GM18507 (cell line): ENCODE measurements at places on chromosomes 2 and 18.
A peak's percentile ranks its signal among the peaks of the same experiment; 100 is the strongest.

DNA sequence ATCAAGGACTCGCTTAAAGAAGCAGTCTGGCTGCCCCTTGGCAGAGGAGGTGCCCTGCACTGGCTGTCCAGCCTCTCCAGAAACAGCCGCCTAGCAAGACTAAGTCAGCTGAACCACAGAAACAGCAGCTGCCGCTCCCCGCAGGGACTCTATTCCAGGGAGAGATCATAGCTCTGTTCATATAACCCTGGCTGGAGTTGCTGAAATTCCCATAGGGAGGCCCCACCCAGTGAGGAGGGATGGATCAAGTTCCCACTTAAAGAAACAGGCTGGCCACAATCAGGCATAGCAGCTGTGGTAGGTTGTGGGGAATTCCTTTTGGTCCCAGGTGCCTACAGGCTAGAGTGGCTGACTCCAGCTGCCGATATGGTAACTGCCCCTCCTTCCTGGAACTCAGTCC, 74.2 kb upstream of the MC4R start:
- no peak for DNase-seq

DNA sequence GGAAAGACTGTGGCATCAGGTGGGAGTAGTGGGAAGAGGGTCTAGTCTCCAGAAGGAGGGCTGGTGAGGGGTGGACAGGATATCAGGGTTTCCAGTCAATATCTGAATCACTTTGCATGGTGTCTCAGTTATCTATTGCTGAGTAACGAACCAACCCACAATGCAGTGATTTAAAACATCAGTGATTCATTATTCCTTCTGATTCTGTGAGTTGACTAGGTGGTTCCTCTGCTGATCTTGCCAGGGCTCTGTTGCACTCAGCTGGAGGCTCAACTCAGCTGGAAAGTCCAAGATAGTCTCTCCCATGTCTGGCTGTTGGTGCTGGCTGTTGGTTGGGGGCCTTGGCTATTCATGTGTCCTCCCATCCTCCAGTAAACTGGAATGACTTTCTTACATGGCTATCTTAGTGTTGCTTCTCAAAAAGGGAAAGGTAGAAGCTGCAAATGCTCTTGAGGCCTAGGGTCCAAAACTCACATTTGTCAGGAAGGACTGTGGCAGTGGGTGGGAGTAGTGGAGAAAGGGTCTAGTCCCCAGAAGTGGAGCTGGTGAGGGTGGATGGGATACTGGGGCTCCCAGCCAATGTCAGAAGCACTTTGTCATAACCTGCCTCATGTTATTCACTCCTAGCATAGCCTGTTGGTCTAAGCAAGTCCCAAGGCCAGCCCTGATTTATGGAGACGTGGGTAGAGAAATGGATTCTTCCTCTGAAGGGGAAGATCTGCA, 13.9 kb downstream of the IL1F10 start:
- DNase-seq = no peak

- no peak for DNase-seq
These were observed 198.2 kb downstream of the ADCYAP1 start for GRCh38 chr18:1102848-1103247.

GRCh38 chr2:165469417-165469816, at the start of gene CSRNP3:
TSS of gene CSRNP3 (plus strand) at chr2:165469698. CDS start at chr2:165595066, 125,368 bp downstream.
- DNase-seq = no peak

DNA sequence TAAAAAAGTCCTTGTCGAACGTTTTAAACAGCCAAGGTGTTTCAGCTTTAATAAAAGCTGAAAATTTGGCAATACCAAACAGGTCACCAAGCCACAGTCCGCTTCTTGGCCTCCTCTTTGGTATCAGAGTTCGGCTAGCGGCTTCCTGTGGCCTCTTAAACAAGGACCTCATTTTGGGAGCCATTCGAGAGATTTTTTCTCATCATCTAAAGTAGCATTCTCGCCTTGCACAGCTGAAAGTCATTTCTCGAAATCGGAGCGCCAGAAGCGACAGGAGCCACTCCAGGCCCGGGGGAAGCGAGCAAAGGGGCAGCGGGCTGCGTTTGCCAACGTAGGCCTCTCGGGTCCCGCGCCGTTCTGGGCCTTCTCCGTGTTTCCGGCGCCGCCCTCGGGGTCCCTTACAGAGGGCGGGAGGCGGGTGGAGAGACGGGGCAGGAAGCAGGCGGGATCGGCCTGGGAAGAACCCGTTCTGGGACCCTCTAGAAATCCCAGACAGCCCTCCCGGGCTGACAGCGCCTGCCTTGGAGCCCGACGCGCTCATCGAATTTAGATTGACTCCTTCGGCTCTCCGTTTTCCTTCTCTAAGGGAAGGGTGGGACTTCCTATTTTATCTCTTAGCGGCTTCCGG, 522 bp upstream of the ZNF407 start:
- peak; percentile 35 for DNase-seq

DNA sequence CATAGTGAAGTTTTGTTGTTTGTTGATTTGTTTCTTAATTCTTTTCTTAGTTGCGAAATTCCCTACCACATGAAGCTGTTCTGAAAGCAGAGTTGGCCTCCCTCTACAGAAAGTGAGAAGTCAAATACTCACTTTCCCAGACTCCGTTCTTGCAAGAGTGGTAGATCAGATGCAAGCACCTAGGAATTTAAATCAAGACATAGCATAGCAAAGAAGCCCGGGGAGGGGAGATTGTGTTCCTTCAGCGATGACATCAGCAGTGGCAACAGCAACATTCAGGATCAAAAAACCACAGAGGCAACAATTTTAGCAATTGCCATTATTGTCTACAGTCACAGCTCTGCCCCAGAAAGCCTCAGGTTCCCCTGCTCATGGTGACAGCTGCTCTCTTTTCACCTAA, 580.0 kb downstream of the RNF144A start:
- no peak for DNase-seq

DNA sequence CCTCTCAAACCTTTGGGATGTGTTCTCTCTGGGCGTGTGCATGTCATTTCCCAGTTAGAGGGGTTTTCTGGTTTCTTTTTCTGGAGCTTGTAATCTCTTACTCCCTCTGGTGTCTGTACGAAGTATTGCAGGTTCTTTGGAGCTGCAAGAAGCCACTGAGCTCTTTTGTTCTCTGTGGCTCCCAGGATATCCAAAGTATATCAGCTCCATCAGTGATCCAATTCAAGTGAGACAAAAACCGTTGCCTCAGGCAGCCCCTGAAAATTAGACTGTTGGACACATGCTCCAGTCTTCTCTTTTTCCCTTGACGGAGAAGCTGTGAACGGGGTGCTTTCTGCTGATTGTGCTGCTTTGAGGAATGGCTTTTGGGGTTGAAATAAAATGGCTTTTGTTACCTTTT, 59.0 kb upstream of the LDLRAD4 start:
- DNase-seq = peak; percentile 40

DNA sequence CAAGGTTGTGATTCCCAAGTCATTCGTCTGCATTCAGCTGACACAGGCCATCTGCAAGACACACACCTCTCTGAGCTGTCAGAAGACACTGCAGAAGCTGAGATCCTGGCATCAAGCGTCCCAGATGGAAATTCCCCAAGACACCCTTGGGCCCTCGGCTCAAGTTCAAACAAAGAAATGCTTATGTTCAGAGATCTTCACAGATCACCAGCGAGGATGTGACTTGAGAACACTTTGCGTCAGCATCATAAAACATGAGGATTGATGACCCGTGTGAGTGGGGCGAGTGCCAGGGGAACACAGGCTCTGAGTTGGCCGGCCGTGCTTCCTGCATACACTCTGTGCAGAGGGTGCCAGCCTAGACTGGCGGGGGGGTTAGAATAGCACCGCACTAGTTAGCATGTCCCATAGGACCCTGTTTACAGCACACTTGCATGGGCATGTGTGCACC, 36.8 kb downstream of the KCNIP3 start:
- DNase-seq = no peak

DNA sequence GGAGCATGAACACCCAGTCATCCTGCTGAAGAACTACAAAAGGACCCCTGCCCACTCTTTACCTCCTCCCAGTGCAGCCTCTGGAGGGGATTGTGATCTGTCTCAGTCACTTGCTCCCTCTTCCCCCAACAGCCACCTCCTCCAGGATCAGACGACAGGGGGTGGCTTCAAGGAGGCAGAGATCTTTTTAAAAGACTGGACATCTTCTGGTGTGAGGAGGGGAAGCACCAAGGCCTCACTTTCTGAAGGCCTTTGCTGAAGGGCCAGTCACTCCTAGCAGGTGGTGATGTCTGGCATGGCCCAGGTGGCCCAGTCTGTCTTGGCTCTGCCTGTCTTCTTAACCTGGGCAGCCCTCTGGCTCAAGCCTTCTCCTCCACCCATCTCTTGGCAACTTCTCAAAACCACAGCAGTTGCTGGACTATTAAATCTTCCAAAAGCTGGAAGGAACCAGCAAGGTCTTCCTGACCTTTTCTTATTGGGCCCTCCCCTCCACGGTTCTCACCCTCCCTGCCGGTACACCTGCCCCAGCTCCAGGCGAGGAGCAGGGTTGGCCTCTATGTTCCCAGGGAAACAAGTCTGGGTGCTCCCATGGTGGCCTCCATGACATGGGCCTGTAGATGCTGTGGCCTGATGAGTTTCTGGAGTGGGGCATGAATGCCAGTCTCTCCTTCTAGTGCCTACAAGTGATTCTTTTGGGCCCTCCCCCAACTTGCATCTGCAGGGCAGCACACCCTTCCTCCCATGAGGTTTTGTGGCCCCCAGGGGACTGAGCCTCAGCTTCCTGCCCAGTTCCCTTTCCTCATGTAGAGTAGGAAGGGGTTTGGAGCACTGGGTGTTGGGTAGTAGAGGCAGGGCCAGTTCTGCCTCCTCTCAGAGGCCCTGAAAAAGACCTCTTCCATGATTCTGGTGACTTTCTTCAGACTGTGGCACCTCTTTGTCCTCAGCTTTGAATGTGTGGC, 5.0 kb upstream of the ATP6V1B1 start:
- DNase-seq = no peak

- no peak for DNase-seq
These were observed 5.2 kb upstream of the RSAD2 start for GRCh38 chr2:6872394-6872793.
